ENCODE measurements at places on chromosomes 7 and 10.

DNA sequence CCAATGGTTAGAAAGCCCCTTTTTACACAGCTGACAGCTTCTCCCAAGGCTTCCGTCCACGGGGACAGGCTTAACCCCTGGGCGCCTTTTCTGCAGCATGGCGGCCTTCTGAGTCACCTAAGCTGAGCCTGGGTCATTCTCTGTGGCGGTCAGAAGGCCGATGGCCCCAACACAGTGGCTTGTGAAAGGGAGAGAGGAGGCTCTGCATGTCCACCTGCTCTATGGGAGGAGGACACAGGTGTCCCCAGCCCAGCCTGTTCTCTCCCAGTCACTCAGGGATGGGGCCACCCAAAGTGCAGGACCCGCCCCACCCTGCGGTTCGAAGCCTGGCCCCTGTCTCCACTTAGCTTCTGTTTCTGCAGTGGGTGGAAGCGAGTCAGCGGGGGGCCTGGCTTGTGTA is 20.4 kb upstream of the TTYH3 start:
- no peak for DNase-seq

GRCh38 chr7:85095806-85096205 is 91.0 kb downstream of the SEMA3D start:
- no peak for DNase-seq

DNA sequence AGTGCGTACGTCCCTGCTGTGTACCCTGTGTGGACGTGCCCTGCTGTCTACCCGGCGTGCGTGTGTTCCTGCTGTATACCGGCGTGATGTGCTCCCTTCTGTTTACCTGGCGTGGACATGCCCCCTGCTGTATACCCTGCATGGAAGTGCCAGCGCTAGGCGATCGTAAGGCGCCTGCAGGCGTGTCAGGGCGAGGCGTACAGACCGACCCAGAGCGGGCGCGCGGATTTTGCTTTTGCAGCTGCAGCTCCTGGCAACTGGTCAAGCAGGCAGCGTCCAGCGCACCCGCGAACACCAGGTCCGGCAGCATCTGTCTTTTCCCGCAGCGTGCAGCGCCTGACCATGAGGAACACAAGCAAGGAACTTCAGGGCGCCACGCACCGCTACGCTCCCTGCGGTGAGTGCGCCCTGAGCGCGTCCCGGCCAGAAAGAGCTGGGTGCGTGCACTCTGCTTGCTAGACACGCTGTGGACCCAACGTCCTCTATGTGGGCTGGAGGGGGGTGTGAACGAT is 680 bp downstream of the C7orf57 start:
- DNase-seq: no peak

GRCh38 chr10:102801496-102801895 is 35.7 kb downstream of the CYP17A1 start:
- no peak for DNase-seq

- DNase-seq: no peak
Observed at GRCh38 chr7:30997316-30997715, 33.6 kb downstream of the GHRHR start.

DNA sequence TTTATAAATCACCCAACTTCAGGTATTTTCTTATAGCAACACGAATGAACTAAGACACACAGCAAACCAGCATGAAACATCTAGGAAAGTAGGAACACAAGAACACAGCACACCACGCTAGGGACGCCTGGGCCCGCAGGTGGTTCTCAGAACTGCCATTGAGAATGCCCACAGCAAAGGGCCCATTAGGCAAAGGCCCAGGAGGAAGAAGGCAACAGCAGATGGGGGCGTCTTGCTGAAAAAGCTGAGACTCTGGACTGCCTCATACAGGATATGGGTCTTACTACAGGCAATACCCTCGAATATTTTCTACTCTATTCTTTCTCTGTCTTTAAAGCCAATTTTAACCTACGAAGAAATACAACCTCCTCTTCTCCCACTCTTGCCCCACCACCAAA is 77.3 kb downstream of the PARD3 start:
- no peak for DNase-seq

DNA sequence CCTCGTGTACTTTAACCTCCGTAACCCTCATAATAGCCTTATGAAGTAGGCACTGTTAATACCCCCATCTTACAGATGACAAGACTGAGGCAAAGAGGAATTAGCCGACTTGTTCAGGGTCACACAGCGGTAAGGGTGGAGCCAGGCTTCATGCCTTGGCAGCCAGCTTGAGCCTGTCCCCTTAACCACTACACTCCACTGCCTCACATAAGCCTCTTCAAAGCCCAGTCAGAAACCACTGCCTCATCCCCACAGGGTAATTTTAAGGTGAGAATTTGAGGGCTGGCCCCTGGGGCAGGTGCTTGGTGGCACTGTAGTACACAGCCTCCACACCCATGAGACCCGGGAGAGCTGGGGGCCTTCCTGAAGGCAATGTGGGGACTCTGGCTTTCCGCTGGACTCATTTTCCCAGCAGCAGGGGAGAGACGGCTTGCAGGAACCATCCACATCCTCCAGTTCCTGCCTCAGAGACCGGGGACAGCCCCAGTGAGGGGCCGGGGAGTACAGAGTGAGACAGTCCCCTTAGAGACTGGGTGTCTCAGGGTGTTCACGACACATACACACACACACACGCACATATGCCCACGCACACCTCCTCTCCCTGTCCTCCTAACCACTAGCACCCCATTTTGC is 7.6 kb upstream of the C10orf105 start:
- DNase-seq: peak; percentile 73

GRCh38 chr7:101673315-101673714 is 44.2 kb upstream of the MYL10 start:
- DNase-seq: no peak

DNA sequence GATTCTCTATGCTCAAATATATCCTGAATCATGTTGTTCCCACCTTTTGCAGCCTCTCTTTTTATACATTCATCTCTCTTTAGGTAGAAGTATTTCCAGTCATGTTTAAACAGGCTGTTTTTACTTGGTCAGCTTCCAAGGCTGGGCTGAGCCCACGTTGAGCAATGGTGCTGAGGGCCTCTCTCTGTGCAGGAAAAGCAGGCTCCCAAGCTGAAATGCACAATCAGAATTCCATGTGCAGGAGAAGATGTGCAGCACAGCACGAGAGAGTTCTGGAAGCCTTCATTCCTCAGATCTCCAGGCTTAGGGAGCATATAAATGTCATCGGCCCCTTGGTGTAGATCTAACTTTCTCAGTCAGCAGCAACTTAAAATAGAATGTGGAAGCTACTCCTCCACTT is 588.5 kb downstream of the TNS3 start:
- no peak for DNase-seq

DNA sequence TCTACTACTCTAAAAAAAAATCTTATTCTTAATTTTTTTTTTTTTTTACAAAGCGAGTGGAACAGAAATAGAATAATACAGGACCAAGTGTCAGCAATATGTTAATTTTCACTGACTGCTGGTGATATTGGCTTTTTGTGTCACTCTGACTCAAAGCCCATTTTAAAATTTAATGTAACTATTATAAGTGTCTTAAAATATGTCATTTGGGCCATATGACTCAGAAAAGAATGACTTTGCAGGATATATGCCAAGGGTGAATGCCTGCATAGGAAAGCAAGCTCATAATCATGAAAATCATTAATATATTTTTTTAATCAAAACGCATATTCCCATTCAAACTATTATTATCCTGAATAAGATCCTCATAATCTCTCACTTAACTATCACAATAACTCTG is 149.2 kb downstream of the GNAT3 start:
- DNase-seq: no peak

DNA sequence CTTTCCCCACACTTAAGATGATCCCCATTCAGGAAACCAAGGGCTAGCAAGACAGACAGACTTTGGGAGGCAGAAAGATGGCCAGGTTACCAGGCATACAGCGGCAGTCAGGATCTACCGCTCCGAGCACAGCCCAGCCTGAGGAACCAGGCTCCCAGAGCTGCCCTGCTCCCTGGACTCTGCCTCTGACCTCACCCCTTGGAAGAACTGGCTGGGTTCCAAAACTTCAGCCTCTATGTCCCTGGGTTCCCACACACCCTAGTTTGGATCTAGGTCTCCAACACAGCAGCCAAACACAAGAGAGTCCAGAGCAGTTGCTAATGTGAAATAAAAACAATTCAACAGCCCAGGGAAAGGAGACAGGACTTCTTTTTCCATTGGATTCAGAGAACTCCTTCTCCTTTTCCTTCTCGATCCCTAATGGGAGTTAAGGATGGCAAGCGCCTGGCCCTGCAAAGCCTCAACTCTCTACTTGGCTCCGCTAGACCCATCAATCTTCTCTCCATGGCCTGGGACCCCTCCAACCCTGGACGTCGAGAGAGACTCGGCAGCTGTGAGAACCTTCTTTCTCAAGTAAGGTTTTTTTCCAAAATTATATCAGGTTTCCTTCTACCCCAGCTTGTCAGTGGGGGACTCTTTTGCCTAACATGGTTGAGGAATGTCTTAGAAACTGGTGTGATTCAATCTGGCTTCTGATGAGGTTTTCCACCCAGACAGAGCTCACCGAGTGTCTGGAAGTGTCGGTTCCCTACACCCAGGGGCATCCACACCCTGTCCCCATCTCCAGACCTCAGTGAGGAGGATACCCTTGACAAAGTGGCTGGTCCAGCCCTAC is 219.6 kb downstream of the KCNMA1 start:
- no peak for DNase-seq

DNA sequence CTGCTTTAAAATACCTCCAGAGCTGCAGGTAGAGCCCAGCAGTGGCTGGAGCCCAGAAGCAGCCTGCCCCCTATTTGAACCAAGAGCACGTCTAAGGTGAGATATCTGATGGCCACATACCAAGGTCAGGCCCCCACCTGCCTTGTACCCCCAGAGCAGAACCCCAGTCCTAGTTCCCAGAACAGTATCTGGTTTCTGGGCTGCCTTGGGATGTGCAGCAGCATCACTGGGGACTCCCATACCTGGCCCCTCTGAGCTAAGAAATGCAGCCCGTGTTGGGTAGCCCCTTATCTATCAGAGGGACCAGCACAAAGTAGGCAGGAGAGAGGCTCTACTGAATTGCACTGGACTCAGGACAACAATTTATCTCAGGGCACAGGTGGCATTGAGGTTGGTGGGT is 8.9 kb downstream of the SFTPD start:
- no peak for DNase-seq

DNA sequence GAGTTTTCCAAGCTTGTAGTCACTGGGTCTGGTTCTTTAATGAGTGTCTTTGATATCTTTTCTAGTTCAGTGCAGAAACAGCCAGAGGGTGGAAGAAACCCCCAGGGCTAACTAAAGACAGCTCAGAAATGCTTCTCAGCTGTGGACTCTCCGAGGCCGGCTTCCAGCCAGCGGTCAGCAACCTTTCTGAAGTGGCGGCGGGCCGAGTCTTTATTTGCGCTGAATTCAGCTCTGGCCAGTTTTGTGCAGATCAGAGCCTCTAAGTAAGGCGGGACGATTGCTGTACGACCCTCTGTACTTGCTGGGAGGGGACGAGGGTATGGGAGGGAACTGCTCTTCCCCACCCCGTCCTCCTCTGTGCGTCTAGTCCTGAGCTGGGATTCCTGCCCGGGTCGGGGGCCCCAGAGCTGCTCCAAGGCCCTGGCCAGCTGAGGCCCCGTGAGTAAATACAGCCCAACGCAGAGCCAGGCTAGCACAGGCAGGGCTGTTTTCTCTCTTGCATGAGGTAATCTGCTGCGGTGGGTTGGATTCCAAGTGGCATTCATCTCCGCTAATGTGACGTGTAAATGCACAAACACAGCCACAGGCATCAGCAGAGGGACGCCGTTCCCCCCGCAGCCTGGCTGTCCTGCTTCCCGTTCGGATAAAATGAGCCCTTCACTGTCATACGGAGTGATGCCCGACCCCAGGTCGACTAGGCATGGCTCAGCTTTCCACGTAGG is 159.8 kb downstream of the PIP4K2A start:
- DNase-seq: no peak

GRCh38 chr10:63103971-63104409 is 29.1 kb upstream of the NRBF2 start:
- no peak for DNase-seq

DNA sequence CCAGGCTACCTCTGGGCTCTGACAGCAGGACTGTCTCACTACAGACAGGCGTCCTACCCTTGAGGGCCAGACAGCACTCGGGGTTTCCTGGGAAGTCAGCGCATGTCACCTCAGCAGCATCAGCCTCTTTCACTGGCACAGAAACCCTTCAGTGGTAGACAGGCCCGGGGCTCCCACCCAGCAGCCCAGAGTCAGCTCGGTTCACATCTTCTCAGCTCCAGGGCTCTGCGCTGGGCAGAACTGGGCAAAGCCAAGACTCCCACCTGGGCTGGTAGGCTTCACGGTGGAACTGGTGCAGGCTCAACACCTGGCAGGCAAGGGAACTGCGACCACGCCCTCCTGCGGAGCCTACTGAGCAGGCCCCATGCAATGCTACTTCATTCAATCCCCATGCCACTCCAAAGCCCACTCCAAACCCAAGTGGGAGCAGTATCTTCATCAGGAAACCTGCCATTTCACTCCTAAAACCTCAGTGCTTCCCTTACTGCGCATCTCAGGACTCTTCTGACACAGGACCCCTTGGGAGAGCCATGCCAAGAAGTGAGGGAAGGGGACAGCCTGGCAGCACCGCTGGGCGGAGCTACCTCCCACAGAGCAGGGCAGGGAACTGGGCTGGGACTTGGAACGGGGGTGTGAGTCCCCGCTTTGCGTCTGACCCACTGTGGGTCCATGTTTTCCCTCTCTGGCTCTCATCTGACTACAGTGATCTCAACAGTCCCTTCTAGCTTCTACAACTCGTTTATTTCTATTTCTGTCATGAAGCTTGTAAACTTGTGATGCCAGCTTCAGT is 60.4 kb downstream of the SCRN1 start:
- no peak for DNase-seq

DNA sequence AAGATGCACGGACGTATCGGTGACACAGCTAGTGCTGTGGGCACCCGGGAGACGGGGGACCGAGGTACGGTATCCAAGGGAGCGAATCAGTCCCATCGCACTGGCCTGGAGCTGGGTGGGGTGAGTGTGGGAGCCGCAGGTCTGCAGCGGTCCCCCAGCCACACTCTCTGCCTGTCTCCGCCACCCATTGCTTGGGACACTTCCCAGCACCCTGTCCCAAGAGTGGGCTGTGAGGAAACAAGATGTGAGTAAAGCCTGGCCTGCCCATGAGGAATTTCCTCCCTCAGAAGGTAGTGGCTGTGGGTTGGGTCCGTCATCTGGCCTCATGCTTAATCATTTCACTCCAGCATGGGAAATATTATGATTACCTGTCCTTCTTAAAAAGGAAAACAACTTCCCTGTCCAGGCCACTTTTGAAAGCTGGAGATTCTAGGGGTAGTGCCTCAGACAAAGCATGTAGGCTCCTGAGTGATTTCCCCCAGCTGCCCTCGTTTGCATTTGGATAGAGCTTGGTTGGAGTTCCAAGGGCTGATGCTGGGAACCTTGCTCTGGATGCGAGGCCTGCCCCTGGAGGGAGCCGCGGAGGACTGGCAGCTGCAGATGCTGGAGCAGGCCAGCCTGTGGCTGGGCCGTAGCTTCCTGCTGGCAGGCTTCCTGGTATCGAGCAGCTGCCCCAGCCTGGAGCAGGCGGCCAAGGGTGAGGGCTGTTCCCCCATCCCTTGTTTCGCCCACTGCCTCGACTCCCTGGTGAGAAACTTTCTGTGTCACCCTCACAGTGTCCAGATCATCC is 6.2 kb upstream of the ACTR3C start:
- no peak for DNase-seq
